ENCODE measurements at places on chromosomes 6 and 20.

GRCh38 chr20:10322073-10323012 lies 103.7 kb downstream of the SNAP25 start:
- DNase-seq: no peak

DNA sequence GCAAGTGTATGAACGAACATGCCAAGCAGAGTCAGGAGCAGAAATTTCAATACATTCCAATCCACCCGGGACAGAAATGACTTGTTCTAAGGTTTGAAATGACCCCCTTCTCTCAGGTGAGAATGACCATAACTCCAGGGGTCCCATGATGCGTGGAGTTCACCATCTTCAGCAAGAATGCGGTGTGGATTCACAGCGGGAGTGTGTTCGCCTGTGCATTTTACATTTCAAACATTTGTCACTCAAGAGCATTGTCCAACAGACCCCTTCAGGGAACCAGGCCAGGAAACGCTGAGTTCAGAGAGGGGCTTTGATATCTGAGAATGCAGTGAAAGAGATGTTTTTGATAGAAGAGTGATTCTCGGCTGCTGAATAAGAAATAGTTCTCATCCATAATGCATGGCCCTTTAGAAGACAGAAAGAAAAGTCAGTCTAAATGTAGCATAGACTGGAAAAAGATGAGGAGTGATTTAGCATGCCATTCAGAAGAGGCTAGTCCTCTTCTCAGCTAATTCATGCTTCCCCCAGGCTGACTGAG lies 200.3 kb upstream of the KCNG1 start:
- no peak for DNase-seq

GRCh38 chr6:40398810-40399477 lies 188.2 kb downstream of the LRFN2 start:
- no peak for DNase-seq

GRCh38 chr6:73801652-73802268 lies 105.8 kb downstream of the CD109 start:
- DNase-seq: no peak

DNA sequence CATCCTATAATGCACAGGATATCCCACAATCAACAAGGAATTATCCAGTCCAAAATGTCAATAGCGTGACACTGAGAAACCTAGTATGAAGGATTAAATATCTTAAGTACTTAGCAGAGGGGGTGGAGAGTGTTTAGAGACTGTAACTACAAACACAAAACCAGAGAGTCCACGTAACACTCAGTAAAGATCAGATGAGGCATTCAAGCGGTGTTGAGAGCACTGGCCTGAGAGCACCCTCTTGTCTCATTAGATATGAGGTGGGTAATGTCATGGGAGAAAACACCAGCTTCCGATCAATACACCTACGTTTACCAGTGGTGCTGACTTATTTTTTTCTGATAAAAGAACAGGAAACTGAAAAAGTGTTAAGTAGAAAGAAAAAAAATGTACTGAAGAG lies 2.3 kb downstream of the FAM184A start:
- no peak for DNase-seq

GRCh38 chr6:45710304-45710821 lies 305.3 kb downstream of the CLIC5 start:
- peak; percentile 68 for DNase-seq

GRCh38 chr6:146336191-146336590 lies 207.4 kb upstream of the RAB32 start:
- DNase-seq: no peak

DNA sequence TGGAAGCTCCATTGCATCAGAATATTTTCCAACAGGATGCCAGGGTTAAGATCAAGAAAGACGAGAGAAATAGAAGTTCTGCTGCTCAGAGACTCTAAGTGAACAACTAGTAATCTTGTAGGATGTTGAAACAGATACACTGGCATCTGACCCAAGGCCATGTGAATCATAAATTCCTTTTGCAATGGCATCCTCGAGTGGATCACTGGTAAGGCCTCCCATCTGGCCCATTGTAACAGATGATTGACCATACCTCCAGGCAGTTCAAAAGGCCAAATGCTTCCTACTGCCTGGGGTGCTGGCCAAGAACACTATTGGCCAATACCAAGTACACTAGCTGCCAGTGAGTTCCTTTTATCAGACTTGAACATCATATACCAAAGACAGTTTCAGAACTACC lies 9.9 kb upstream of the SLC17A3 start:
- DNase-seq: no peak

DNA sequence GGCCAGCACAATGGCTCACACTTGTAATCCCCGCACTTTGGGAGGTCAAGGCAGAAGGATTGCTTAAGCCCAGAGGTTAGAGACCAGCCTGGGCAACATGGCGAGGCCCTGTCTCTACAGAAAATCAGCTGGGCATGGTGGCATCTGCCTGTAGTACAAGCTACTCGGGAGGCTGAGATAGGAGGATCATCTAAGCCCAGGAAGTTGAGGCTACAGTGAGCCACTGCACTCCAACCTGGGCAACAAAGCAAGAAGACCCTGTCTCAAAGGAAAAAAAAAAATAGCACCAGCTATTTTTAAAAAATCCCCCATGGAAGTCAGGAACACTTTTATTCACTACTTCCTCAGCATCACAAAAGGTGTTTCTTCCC lies 45.2 kb upstream of the FOXQ1 start:
- DNase-seq: no peak

DNA sequence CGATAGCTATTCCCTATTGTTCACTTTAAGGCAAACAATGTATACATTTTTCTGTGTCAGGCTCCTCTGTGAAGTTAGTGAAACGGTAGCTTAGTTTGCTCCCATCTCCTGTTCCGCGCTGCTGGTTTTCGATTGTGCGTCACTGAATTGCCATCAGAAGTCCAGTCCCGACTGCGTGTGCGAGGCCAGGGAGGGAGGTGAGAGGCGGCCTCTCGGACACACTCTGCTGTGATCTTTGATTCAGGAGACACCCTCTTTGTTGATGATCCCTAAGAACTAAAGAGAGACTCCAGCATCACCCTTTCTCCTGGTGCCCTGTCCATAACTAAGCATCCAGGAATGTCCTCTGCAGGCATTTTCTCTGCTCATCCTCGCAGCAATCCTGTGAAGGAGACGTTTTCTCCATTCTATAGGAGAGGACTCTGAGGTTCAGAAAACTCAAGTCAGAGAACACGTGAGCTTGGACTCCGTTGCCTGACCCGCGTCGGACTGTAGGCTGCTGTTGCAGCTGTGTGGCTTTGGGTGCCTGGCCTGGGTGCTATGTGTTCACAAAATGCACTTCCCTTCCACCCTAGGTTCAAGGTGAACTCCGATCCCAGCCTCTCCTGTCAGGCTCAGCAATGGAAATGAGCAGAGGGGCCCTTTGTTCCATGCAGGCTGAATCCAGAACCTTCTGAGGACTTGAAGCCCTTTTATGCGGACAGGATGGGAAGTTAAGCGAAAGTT lies 24.1 kb upstream of the UNC93A start:
- DNase-seq: no peak

DNA sequence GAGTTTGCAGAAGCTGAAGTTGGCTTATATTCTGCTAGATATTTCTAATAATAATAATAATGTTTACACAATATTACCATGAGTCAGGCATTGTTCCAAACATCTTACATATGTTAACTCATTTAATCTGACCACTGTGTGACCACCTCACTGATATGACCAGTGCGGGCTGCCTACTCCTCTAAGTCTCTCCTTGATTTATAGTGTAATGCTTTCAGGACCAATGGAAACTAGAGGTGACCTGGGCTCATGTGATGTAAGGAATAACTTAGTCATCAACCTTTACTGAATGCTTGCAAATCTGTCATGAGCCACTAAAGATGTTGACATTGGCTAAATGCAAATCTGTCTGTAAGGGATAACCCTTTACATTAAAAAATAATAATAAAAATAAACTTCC lies 51.1 kb upstream of the GPR6 start:
- no peak for DNase-seq

- no peak for DNase-seq
Observed at GRCh38 chr6:112717856-112718255, 370.7 kb downstream of the RFPL4B start.

DNA sequence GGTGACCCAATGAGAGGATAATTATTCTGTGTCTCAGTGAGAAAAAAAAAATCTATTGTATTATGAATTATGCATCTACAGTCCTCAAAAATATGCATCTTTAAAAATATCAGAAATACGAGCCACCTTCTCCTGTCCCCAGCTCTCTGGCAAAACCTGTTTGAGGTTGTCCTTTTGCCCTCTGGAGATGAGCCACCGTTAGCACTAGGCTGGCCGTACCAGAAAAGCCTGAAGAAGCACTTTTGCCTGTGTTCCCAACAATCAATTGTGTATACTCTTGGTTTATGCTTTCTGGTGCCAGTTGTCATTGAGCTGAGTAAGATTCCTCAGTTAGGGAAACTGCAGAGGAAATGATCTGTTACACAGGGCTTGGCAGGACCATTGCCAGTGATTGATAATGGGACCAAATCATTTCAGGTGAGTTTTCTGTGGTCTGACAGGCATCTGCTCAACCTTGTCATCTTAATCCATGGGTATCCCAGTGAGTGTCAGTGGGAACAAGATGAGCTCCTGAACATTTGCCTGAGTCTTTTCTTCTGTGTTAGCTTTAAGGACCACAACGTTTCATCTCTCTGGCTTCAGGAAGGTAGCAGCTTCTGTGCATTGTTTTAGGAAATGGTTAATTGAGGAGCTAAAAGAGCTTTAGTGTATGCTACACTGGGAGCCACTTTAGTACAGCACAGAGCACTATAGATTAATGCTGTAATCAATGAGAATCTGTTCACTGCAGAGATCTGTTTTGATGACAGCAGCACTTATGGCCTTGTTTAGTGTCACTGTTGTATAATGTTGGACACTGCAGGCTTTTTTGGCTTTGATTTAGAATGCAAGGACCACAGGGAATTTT lies 330.1 kb downstream of the RIMS1 start:
- DNase-seq: no peak

- no peak for DNase-seq
Observed at GRCh38 chr6:156163311-156163710, 613.9 kb upstream of the ARID1B start.

DNA sequence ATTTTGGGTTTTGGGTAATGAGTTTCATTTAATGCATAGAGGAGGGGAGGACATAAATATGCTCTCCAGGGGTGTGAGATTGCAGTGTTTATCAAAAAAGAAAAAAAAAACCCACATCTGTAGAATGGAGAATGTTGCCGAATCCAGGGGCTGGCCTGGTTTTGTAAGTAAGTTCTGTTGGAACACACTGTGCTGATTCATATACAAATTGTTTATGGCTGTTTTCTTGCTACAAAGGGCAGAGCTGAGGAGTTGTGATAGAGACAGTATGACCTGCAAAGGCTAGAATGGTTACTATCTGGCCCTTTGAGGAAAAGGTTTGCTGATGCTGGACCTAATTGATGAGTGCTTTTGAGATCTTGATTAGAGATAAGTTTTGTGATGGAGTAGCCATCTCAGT lies 30.4 kb downstream of the SCAF8 start:
- DNase-seq: no peak

- DNase-seq: no peak
Observed at GRCh38 chr20:53900380-53900999, 169.9 kb downstream of the BCAS1 start.

DNA sequence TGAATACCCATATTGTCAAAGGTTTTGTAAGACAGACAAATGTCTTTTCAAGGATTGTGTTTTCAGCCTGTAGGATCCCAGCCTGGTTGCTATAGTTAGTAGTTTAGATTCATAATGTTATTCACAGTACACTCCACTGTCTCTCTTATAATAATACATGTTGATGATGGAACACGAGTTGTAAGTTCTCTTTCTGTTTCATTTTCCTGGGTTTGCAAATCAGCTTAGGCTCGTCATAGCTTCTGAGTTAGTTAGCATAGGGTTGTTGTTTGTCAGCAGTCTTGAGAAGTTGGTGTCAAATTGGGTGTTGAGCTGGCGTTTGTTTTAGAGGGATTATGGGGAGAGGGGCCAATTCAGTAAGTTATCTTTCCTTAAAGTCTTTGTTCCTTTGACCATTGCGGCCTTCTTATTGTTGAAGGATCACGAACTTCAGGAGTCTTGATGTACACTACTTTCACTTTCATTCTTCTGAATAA lies 45.8 kb downstream of the QKI start:
- DNase-seq: no peak

- no peak for DNase-seq
Observed at GRCh38 chr6:20169119-20169557, 43.1 kb downstream of the MBOAT1 start.

DNA sequence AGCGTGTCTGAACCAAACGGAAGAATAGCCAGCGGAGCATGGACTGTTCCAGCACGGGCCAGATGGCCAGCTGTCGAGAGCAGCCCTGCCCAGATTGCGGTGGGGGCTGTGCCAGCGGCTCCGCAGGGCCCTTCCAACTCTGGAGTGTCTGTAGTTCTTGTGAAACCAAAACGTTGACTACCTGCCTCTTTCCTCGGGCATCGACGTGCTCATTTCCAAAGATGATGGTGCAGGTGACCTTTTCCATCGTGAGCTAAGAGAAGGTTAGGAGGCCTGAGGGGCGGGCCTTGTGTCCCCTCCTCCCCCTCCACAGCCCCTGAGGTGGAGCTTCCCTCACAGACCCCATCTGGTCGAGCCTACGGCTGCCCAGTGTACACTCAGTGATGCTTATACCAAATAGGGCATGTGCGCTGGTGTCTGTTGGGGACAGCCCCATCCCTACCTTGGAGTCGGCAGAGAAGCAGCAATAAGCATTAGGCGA lies 12.9 kb upstream of the C20orf144 start:
- no peak for DNase-seq

GRCh38 chr20:38131588-38132121 lies 33.4 kb downstream of the TGM2 start:
- DNase-seq: no peak

DNA sequence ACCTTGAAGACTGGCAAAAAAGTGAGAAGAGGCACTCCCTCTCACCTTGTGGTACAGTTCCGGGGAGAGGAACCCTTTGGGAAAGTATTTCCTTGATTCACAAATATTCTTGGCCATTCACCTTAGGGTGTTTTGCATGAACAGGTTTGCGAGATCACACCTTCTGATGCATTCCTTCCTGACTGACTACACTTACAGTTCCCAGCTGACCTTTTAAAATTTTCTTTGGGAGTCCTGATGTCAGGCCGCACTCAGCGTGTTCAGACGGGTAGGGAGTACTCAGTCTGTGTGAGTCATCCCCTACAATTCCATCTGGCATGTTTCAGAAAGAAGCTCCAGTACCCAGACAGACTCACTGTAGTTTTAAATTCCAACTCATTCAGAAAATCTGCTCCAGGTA lies 1.7 kb downstream of the ADGRF4 start:
- DNase-seq: no peak

Measured in activated CD4-positive, CD25-positive, alpha-beta regulatory T cell treated with anti-CD3 and anti-CD28 coated beads, Interleukin-2, amount 50 U/mL, for 16 hours (primary cell).